ENCODE measurements at places on chromosomes 7 and 10. TPM values are rescaled to one million over a fixed set of nuclear protein-coding genes. Genes with fewer than 3 reads are reported as not detected.
A peak's percentile ranks its signal among the peaks of the same experiment; 100 is the strongest.

Gene AKR1C3
- total RNA-seq = 0.60 TPM

Gene SOSTDC1
- total RNA-seq = not detected

Gene SPDYE2
- total RNA-seq = 0.21 TPM

Gene ZNF804B
- total RNA-seq = not detected

Gene PNLIPRP3
- not detected for total RNA-seq

Gene ZNF316
- total RNA-seq = 37.1 TPM

Gene BPGM
- total RNA-seq = 9.9 TPM

Gene CEP41
- total RNA-seq = 6.0 TPM

Gene POM121
- 58.8 TPM for total RNA-seq

DNA sequence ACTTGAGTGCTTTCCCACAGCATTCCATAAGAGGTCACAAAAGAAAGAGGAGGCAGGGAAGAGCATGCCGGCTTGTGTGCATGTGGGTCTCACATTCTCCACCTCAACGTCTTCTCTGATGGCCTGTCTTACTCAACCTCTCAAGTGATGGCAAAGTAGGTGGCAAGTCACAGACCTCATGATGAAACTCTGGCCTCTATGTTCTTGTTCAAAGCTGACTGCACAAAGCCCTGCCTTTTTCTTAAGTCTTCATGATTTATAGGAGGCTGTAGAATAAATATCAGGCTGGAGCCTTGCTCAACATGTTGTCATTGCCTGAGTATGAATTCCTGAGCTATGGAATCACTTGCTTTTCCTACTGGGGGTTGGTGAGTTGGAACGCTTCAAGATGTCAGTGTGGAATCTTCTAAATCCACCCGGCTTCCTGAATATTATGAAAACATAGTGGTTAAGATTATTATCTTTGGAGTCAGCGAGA is 213.6 kb upstream of the INHBA start:
- no peak for DNase-seq

DNA sequence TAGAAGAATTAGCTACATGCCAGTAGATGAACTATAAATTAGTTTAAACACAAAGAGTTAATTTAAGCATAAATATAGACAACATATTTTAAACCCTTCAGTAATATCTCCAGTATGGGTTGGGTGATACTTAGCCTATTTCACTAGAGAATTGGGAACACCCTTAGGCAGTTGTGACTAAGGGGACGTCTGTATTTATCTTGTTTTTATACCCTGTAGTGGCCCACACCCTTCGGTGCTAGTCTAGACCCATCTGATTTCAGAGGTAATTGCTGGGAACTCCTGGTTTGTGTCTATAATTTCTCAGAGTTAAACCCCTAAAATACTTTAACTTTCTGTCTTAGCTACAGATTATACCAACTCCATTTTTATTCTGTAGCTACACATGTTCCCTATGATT is 11.5 kb upstream of the STEAP4 start:
- no peak for DNase-seq

DNA sequence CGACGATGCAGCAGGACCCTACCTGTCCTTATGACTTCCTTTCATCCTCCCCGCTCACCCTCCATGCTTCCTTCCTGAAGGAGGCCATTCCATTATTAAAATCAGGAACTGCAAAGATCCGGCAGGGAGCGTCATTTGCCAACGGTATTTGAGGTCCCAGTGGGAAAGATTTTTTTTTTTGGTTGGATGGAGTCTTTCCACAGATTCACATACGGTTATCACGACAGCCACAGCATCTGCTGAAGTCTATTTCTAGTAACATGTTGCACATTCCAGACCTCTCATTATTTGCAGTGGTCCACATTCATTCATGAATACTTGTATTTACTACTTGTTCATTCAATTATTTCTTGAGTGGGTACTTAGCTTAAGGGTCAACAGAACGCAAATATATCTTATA is 94.7 kb upstream of the LYZL2 start:
- DNase-seq = no peak

DNA sequence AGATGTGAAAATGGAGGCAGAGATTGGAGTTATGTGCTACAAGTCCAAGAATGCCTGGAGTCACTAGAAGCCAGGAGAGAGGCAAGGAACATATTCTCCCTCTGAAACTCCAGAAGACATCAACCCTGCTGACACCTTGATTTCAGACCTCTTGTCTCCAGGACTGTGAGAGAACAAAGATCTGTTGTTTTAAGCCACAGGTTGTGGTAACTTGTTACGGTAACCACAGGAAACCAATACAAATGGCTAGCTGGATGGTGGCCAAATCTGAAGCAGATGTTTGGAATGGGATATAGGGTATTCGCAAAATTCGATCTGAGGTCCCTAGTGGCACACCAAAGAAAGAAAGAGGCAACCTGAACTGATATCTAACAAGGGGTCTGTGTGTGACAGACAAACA is 129.0 kb downstream of the HERPUD2 start:
- no peak for DNase-seq

GRCh38 chr7:28142650-28143049 is 37.9 kb downstream of the JAZF1 start:
- no peak for DNase-seq

GRCh38 chr10:103709341-103709920 is 145.9 kb downstream of the SH3PXD2A start:
- DNase-seq = no peak

DNA sequence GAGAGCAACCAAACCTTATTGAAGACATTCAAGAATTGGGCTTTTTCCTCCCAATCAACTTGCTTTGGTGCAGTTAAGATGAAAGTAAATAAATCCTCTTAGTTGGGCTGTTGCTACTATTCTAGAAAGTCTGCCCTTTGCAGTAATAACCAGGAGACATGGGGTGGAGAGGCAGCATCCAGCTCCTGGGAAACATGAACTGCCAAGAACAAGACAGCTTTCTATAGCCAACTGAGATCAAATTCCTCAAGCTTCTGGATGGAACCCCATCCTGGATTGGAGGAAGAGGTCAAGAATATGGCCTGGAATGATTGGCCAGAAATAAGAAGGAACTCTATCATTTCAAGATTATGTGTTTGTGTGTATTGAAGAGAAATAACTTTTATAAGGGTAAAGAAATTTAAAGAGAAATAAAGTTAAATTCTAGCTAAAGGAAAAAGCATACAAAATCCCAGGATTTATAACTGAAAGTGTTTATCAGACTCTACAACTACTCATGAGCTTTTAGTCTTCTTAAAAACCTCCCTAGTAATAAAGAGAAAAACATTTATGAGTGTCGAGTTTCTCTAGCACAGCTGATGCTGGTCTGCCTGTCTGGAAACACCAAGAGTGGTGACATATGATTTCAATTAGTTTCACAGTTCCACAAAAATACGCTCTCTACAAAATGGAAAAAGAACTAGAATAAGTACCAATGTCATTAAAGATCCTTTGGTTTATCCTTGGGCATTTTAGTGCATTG is 70.1 kb upstream of the COL1A2 start:
- DNase-seq = no peak

DNA sequence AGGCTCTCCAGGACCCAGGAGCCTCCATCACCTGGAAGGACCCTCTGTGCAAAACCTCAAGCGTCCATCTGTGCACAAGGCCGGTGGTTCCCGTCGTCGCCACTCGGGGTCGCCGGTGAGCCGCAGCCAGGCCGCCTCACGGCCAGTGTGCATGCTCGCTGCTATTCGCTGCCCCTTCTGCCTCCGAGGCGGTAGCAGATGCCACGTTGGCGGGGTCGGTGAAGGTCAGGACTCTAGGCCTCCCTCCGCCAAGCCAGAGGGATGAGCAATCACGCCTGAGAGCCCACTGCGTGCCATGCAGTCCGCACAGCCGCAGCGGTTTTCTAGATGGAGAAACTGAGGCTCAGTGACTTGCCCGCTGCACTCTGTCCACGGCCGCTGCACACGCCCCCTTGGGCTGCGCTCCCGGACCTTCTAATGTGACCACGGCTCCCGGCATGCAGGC is 5.7 kb downstream of the UPK3B start:
- peak; percentile 38 for DNase-seq

DNA sequence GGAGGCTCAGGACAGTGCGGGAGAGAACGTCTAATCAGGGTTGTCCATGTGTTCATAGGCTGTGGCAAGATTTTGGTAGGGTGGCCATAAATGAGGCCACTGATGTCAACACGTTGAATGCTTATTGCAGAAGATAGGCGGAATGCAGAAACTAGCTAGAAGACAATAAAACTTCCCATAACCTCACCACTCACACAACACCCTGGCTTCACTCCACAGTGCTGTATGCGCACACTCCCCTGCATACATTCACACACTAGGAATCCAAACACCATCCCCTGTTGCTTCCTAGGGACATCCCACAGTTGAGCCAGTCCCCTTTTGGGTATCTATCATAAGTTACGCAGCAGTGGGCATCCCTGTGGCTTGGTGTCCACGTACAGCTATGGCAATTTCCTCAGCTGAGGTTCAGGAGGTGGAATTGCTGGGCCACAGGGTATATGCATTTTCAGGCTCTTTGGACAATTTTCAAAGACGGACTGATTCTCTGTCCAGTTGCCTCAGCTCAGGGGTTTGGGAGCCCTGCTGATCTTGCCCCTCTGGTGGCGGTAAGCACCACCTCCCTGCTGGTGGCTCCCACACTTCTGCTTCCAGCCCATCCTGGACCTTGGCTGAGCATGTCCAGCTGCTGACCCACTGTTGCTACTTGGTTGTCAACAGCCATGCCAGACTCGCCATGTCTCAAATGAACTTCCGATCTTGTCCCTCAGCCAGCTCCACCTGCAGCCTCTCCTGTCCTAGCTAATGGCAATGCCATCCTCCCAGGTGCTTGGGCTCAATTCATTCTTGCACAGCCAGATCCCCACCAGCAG is 36.4 kb downstream of the CDH23 start:
- no peak for DNase-seq

- DNase-seq = no peak
Observed at GRCh38 chr7:21912305-21912704, 33.4 kb downstream of the CDCA7L start.
